IMR-90 (cell line): ENCODE measurements at places on chromosomes 2 and 18.

- no peaks in the 10 kb centered on the region for H3K27me3 ChIP-seq
- H3K36me3 ChIP-seq, result peaks cover 7% of the 10 kb centered on the region; the same call in 1 of the 2 replicates
- no peak overlapping the region for H3K4me3 ChIP-seq
- H3K4me1 ChIP-seq, result peaks cover 2% of the 10 kb centered on the region
- no peak for DNase-seq
These were observed 7.1 kb downstream of the COX7A2L start for GRCh38 chr2:42353792-42354429.

DNA sequence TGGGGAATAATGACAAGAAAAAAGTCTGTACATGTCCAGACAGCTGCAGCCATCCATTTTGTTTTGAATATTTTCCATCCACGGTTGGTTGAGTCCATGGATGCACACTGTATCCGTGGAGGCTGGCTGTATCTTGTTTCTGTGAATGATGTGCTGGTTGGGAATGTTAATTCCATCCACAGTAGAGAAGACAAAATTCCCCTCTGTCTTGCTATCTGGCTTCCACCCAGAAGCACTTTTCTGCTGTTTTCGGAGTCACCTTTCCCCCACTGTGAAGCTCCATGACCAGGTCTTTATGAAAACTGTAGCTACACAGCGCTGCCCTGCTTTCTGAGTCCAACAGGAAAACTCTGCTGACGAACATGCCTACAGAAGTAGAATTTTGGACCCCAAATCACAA, 122.3 kb downstream of the HRH4 start:
- peaks cover 10% of the 10 kb centered on the region for H3K27me3 ChIP-seq
- peaks cover 4% of the 10 kb centered on the region; the same call in 1 of the 2 replicates for H3K4me1 ChIP-seq

- no peaks in the 10 kb centered on the region for H3K36me3 ChIP-seq
- DNase-seq, result no peak
- H3K27me3 ChIP-seq, result no peaks in the 10 kb centered on the region
- H3K4me3 ChIP-seq, result no peak overlapping the region
- H3K27ac ChIP-seq, result no peak overlapping the region
These were observed 96.6 kb downstream of the NEDD4L start for GRCh38 chr18:58140387-58141325.

GRCh38 chr2:105460048-105460732, 61.3 kb upstream of the FHL2 start:
- H3K4me1 ChIP-seq, result peaks cover 8% of the 10 kb centered on the region
- H3K4me3 ChIP-seq, result no peak overlapping the region
- H3K27ac ChIP-seq, result peak overlapping the region; percentile 59; the same call in 1 of the 2 replicates
- no peak for DNase-seq
- H3K27me3 ChIP-seq, result peaks cover 45% of the 10 kb centered on the region

DNA sequence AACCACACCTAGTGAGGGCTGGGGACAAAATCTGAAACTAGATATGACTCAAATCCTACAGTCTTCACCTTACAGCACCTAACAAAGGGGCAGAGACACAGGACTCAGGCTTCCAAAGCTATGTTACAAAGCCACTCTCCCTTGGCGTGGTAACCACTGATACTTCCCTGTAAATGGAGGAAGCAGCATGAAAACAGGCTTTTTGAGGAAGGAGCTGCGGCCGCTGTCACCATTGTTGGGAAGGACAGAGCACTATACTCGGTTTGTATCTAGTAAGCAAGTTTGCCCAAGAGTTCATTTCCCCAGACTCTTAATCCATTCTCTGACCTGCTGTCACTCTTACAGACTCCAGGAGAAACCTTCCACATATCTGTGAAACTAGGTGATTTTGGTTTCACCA, 60.3 kb downstream of the LONRF2 start:
- no peaks in the 10 kb centered on the region for H3K36me3 ChIP-seq
- peaks cover 5% of the 10 kb centered on the region; the same call in 1 of the 2 replicates for H3K4me1 ChIP-seq

DNA sequence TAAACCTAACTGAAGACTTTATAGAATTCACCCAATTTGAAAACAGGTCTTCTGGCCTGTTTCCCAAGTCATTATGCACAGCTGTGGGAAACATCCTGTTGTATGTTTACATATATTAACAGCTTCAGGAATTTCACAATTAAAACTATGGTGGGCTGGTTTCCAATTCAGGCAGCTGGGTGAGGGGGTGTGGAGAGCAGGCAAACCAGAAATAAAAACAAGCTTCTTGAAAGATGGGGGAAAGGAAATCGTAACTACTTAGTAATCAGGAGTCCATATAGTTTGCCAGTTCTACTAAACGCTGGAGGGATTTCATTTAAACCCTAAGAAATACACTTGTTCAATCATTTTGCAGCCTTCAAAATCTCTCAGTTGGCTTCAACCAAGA, 22.8 kb downstream of the ATP8B1 start:
- no peaks in the 10 kb centered on the region for H3K27me3 ChIP-seq
- H3K4me1 ChIP-seq, result peaks cover 21% of the 10 kb centered on the region
- peak overlapping the region; percentile 4; the same call in 1 of the 2 replicates for H3K4me3 ChIP-seq
- no peaks in the 10 kb centered on the region for H3K36me3 ChIP-seq

- H3K27me3 ChIP-seq, result no peaks in the 10 kb centered on the region
- H3K27ac ChIP-seq, result peak overlapping the region; percentile 97
- peak; percentile 95 for DNase-seq
- H3K36me3 ChIP-seq, result peaks cover 10% of the 10 kb centered on the region
These were observed 836 bp downstream of the ANKRD12 start for GRCh38 chr18:9137168-9138066.

- no peak for DNase-seq
- no peaks in the 10 kb centered on the region; the same call in 1 of the 2 replicates for H3K27me3 ChIP-seq
- no peak overlapping the region for H3K4me3 ChIP-seq
These were observed 24.3 kb upstream of the PSMD14 start for GRCh38 chr2:161283926-161284325.

DNA sequence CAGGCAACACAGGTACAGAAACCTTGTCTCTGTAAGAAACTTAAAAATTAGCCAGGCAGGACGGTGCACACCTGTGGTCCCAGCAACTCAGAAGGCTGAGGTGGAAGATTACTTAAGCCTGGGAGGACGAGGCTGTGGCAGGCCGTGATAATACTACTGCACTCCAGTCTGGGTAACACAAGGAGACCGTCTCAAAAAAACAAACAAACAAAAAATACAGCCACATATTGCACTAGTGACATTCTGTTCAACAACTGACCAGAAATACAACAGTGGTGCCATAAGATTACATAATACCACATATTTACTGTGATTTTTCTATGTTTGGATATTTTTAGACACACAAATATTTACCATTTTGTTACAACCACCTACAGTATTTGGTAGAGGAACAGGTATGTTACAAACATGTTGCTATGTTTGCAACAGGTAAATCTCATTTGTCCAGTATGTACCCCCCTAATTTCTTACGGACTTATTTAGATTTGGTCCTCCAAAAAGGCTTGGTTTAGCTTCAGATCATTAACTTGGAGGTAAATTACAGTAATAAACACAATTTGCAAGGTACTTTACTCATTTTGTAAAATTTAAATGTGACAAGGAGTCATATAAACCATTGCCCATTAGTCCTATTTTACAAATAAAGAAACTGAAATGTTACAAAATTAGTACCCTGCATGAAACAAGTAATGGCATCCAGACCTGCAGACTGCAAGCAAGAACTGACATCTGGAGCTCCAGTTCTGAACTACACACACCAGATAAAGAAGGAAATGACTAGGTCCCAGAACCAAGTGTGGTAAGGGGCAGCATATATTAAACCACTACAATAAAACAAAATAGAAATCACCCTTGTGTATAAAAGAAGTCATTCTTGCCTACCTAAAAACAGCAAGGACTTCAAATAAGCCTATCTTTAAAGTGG, 36.8 kb downstream of the TRIP12 start:
- no peaks in the 10 kb centered on the region for H3K4me1 ChIP-seq
- peaks cover 14% of the 10 kb centered on the region for H3K36me3 ChIP-seq
- no peaks in the 10 kb centered on the region for H3K27me3 ChIP-seq

GRCh38 chr18:60978338-60978737, 354.9 kb upstream of the CDH20 start:
- no peaks in the 10 kb centered on the region for H3K4me1 ChIP-seq
- H3K36me3 ChIP-seq, result no peaks in the 10 kb centered on the region
- no peaks in the 10 kb centered on the region for H3K27me3 ChIP-seq
- H3K27ac ChIP-seq, result no peak overlapping the region
- no peak overlapping the region for H3K4me3 ChIP-seq
- peak; percentile 38 for DNase-seq

GRCh38 chr2:117820444-117820843, 6.0 kb downstream of the DDX18 start:
- no peak overlapping the region for H3K4me3 ChIP-seq
- peaks cover 32% of the 10 kb centered on the region for H3K36me3 ChIP-seq
- no peak for DNase-seq
- H3K27ac ChIP-seq, result no peak overlapping the region

GRCh38 chr2:20934236-20934635, 109.6 kb downstream of the APOB start:
- DNase-seq, result no peak
- H3K4me3 ChIP-seq, result no peak overlapping the region
- H3K36me3 ChIP-seq, result no peaks in the 10 kb centered on the region
- H3K4me1 ChIP-seq, result no peaks in the 10 kb centered on the region
- H3K27ac ChIP-seq, result no peak overlapping the region

- H3K27ac ChIP-seq, result no peak overlapping the region
- peaks cover 7% of the 10 kb centered on the region; the same call in 1 of the 2 replicates for H3K36me3 ChIP-seq
- peaks cover 5% of the 10 kb centered on the region for H3K4me1 ChIP-seq
These were observed 27.1 kb downstream of the RAB31 start for GRCh38 chr18:9735238-9735637.

- peak; percentile 85 for DNase-seq
- H3K4me3 ChIP-seq, result no peak overlapping the region
- H3K27ac ChIP-seq, result peak overlapping the region; percentile 57
- H3K4me1 ChIP-seq, result peaks cover 39% of the 10 kb centered on the region
These were observed 89.6 kb downstream of the MCFD2 start for GRCh38 chr2:46825939-46826568.

DNA sequence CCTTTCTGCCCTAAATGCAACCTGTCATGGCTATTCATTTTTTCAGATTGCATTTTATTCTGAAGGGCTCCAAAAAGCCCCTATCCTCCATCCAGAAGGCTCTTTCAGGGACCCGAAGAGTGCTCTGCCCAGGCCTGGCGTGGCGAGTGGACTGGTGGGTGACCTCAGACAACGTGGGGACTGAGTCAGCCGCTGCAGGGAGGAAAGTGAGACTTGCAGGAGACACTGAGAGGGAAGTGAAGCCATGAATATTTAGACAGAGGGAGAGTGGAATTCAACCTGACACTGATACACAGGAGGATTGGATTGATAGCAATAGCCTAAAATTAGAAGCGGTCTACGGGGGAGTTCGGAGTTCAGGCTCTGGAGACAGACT, 63.6 kb upstream of the SIX2 start:
- H3K27me3 ChIP-seq, result peaks cover 65% of the 10 kb centered on the region
- no peak overlapping the region for H3K27ac ChIP-seq

GRCh38 chr2:48883661-48884060, 128.1 kb upstream of the LHCGR start:
- DNase-seq, result peak; percentile 10
- H3K4me1 ChIP-seq, result no peaks in the 10 kb centered on the region
- no peak overlapping the region for H3K4me3 ChIP-seq
- no peak overlapping the region for H3K27ac ChIP-seq
- H3K36me3 ChIP-seq, result no peaks in the 10 kb centered on the region
- no peaks in the 10 kb centered on the region; the same call in 1 of the 2 replicates for H3K27me3 ChIP-seq

- H3K4me3 ChIP-seq, result no peak overlapping the region
- no peak for DNase-seq
- H3K36me3 ChIP-seq, result no peaks in the 10 kb centered on the region
- no peaks in the 10 kb centered on the region for H3K27me3 ChIP-seq
- no peaks in the 10 kb centered on the region for H3K4me1 ChIP-seq
- H3K27ac ChIP-seq, result no peak overlapping the region
These were observed 40.5 kb downstream of the UPP2 start for GRCh38 chr2:158142165-158142564.

DNA sequence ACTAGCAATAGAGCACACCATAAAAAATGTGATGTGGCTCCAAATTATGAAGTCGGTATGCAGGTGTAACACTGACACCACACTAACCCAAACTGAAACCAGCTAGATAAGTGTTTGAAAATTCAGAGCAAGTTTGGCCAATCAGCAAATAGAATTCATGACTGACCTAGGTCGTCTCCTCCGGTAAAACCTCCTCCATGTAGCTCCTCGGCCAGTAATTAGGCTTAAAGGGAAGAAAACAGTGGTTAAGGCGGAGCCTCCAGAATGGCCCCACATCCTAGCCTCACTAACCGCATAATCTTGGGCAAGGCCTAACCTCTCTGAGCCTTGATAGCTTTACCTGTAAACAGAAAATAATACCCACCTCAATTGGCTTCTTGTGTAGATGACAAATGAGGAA, 30.1 kb downstream of the C1D start:
- H3K4me1 ChIP-seq, result no peaks in the 10 kb centered on the region; the same call in 1 of the 2 replicates
- no peak overlapping the region for H3K4me3 ChIP-seq
- H3K36me3 ChIP-seq, result no peaks in the 10 kb centered on the region
- H3K27me3 ChIP-seq, result no peaks in the 10 kb centered on the region
- no peak for DNase-seq

- DNase-seq, result no peak
- H3K36me3 ChIP-seq, result no peaks in the 10 kb centered on the region
- no peak overlapping the region for H3K27ac ChIP-seq
- H3K27me3 ChIP-seq, result no peaks in the 10 kb centered on the region
These were observed 94.1 kb upstream of the ZNF804A start for GRCh38 chr2:184504252-184504651.
